Right lobe of liver (tissue), 6 donors: ENCODE measurements at places on chromosomes 5 and 9. TPM values are rescaled to one million over a fixed set of nuclear protein-coding genes. Genes with fewer than 3 reads are reported as not detected.

DNA sequence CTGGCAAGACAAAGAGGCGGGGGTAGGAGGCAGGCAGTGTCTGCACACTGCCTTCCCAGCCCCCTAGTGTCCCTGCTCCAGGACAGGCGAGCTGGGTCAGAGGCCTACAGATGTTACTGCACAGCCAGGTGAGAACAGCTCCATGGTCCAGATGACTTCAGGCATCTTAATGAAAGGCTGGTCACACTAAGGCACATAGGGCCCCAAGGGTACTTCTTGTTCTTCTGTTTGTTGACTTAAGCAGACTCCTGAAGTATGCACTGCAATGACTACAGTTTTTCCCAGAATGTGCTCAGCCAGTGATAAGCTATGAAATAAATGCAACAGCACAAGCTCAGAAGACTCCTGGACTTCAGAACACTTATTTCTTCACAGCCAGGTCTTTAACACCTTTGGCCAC, 27.4 kb downstream of the ATPSCKMT start:
- DNase-seq: no peak
- no peaks in the 10 kb centered on the region for H3K27me3 ChIP-seq
- H3K36me3 ChIP-seq: no peaks in the 10 kb centered on the region
- no peaks in the 10 kb centered on the region for H3K4me1 ChIP-seq
- H3K4me3 ChIP-seq: no peak overlapping the region

DNA sequence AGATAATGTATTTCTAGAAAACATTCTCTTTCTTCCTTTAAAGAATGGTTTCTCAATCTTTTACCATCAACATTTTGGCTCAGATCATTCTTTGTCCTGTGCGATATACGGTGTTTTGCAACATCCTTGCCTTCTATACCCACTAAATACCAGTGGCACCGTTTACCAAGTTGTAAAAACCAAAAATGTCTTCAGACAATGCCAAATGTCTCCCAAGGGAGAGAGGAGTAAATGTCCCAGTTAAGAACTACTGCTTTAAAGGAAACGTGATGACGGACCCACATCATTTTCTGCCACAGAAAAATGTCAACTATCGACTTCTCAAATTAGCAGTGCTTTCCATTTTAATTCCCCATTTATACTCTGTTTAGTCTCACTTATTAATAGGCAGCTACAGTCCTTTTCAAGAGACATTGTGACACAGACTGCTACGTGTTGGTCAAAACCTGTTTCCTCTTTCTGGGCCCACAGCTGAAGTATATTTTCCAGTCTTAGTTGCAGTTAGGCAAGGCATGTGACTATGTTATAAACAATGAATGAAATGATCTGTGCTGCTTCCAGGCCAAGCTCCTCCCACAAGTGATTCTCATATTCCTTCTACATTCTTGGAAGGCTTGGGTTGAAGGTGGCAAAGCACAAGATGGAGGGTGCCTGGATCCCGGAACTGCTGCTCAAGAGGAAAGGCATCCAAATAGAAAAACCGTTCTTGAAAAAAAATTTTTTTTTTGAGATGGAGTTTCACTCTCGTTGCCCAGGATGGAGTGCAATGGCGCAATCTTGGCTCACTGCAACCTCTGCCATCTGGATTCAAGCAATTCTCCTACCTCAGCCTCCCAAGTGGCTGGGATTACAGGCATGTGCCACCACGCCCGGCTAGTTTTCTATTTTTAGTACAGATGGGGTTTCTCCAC, 8.8 kb downstream of the PRXL2C start:
- H3K27ac ChIP-seq: no peak overlapping the region
- no peak for DNase-seq
- H3K4me3 ChIP-seq: no peak overlapping the region
- no peaks in the 10 kb centered on the region for H3K36me3 ChIP-seq
- H3K27me3 ChIP-seq: no peaks in the 10 kb centered on the region

DNA sequence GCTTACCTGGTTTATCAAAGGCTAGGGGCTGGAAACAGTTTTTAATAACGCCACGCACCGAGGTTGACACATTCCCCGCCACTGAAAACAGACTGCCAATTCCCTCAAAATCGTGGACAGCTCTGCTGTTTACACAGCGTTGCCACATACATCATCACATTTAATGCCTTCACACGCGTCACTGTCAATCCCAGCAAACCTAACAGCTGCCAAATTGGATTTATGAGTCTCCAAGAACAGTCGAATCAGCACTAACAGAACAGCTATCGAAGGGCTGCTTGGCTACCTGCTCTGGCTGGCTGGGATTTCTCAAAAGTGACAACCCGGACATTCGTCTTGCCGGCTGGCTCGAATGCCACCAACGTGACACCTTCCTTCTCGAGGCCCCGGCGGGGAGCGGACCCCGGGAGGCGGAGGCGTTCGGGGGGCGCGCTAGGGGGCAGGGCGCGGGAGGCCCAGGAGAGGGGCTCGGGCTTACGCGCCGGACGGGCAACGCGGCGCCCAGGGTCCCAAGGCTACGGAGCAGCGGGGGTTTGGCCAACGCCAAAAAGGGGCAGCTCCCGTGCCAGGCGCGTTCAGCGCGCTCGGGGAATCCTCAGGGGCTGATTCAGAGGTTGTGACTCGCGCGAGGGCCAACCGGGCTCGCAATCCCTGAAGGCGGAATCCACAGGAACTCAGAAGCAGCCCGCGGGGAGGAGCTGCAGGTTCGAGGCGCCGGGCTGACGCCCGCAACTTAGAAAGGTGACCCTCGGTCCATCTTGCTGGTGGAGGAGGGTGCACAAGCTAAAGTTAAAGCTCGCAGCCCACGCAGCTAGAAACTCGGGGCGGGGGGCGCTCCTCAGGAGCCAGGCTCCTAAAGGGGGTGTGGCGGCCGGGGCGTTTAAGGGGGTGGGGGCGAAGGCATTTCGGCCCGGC, 1.2 kb downstream of the CDC14B start:
- peak overlapping the region; percentile 85 for H3K27ac ChIP-seq
- DNase-seq: peak; percentile 42
- H3K27me3 ChIP-seq: no peaks in the 10 kb centered on the region
- H3K36me3 ChIP-seq: no peaks in the 10 kb centered on the region
- peak overlapping the region; percentile 60 for H3K4me3 ChIP-seq
- no peaks in the 10 kb centered on the region for H3K4me1 ChIP-seq

DNA sequence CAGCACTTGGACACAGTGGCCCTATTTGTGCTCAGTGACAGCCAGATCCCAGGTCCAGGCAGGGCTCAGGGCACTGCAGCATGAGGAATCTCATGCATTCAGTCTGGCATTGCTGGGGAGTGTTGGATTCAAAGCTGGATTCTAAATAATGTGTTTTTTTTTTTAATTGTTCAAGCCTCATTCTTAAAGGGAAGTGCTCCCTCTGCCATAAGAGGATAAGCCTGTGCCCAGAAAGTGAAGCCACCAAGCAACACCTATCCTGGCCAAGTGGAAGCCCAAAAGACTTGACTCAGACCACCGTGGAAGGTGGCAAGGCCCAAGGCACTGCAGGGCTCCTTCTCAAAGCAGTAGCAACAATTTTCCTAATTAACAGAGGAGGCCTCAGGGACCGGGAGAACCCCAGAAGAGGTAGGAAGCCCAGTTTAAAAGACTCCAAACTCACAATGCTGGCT, 135.6 kb downstream of the ACTL7B start:
- no peak overlapping the region for H3K4me3 ChIP-seq
- no peaks in the 10 kb centered on the region for H3K36me3 ChIP-seq
- no peaks in the 10 kb centered on the region for H3K27me3 ChIP-seq
- H3K4me1 ChIP-seq: no peaks in the 10 kb centered on the region
- DNase-seq: no peak

- H3K4me1 ChIP-seq: no peaks in the 10 kb centered on the region
- H3K27me3 ChIP-seq: no peaks in the 10 kb centered on the region
- H3K4me3 ChIP-seq: peak within 1 kb of the TSS; percentile 83
- peaks cover 2% of the 10 kb centered on the region for H3K36me3 ChIP-seq
These were observed at the start of gene CTSL for GRCh38 chr9:87725900-87726709. CTSL (plus strand) TSS chr9:87726119; CDS start chr9:87727604, 1,485 bp downstream.

GRCh38 chr5:95644351-95645042, 2.1 kb upstream of the RFESD start:
- no peaks in the 10 kb centered on the region for H3K36me3 ChIP-seq
- no peak for DNase-seq
- peak overlapping the region; percentile 98 for H3K27ac ChIP-seq
- H3K27me3 ChIP-seq: no peaks in the 10 kb centered on the region
- no peak overlapping the region for H3K4me3 ChIP-seq

GRCh38 chr5:78399116-78399515, 38.7 kb downstream of the SCAMP1 start:
- H3K4me1 ChIP-seq: no peaks in the 10 kb centered on the region
- no peak overlapping the region for H3K4me3 ChIP-seq
- no peak for DNase-seq

DNA sequence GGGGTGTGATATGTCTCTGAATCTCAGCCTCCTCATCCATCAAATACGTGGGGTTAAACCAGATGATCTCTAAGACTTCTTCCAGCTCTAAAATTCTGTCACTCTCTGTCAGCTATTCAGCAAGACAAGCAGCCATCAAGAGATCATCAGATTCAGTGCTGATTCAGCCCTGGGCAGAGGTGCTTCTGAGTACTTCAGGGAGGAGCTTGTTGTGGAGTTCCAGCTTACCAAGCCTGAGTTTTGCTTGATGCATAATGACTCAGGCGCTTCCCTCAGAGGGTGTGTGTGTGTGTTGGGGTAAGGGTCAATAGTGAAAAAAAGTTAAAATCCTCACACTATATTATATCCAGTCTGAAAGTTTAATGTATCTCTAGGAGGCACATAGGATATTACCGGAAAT, 29.6 kb upstream of the TAF1L start:
- H3K36me3 ChIP-seq: no peaks in the 10 kb centered on the region
- H3K27me3 ChIP-seq: no peaks in the 10 kb centered on the region
- H3K27ac ChIP-seq: no peak overlapping the region
- H3K4me1 ChIP-seq: no peaks in the 10 kb centered on the region

- no peak overlapping the region for H3K4me3 ChIP-seq
- no peaks in the 10 kb centered on the region for H3K27me3 ChIP-seq
- H3K27ac ChIP-seq: no peak overlapping the region
These were observed 79.8 kb upstream of the FBXL7 start for GRCh38 chr5:15420201-15420600.

GRCh38 chr5:134459010-134459403, 47.3 kb upstream of the CDKN2AIPNL start:
- H3K36me3 ChIP-seq: no peaks in the 10 kb centered on the region
- H3K27ac ChIP-seq: no peak overlapping the region
- no peak for DNase-seq
- H3K4me3 ChIP-seq: no peak overlapping the region

The CAAP1 gene
- 18.1 TPM for total RNA-seq

DNA sequence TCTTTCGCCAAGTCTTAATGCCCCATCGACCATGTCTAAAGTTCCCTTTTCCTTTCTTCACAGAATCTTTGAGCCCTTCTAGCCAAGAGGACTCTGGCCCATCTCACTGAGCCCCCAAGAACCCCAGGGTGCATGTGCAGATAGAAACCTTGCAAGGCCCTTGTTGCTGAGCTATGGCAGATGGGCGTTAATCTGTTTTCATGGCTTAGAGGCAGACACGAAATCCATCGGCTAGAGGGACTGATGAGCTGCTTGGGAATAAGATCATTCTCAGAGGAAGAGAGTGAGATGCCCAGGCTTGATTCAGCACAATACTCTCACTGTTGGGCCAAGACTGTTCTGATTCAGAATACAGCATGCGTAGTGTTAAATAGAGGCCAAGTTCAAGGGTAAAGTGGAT, 262.5 kb upstream of the C9orf72 start:
- no peak overlapping the region for H3K4me3 ChIP-seq
- H3K27ac ChIP-seq: no peak overlapping the region
- no peaks in the 10 kb centered on the region for H3K4me1 ChIP-seq
- DNase-seq: no peak
- no peaks in the 10 kb centered on the region for H3K27me3 ChIP-seq

The GABRA1 gene
- not detected for total RNA-seq

The FAM78A gene
- 0.92 TPM for total RNA-seq
